GM23338 (cell line): ENCODE measurements at places on chromosomes 3 and 15. TPM values are rescaled to one million over a fixed set of nuclear protein-coding genes. Genes with fewer than 3 reads are reported as not detected.

SAMD7 gene
- not detected in 2 replicates for total RNA-seq

GRCh38 chr3:68904064-68904463 lies 28.3 kb downstream of the TAFA4 start:
- H3K4me3 ChIP-seq, result no peak overlapping the region
- 0 out of 2 replicates have a peak, but pooled peaks cover 5% of the 10 kb centered on the region for H3K4me1 ChIP-seq
- H3K27me3 ChIP-seq, result no peaks in the 10 kb centered on the region
- DNase-seq, result no peak

SEMA3B gene
- total RNA-seq, result 2.4 and 8.0 TPM in 2 replicates

SLC27A2 gene
- total RNA-seq, result 7.5 and 9.4 TPM in 2 replicates

DNA sequence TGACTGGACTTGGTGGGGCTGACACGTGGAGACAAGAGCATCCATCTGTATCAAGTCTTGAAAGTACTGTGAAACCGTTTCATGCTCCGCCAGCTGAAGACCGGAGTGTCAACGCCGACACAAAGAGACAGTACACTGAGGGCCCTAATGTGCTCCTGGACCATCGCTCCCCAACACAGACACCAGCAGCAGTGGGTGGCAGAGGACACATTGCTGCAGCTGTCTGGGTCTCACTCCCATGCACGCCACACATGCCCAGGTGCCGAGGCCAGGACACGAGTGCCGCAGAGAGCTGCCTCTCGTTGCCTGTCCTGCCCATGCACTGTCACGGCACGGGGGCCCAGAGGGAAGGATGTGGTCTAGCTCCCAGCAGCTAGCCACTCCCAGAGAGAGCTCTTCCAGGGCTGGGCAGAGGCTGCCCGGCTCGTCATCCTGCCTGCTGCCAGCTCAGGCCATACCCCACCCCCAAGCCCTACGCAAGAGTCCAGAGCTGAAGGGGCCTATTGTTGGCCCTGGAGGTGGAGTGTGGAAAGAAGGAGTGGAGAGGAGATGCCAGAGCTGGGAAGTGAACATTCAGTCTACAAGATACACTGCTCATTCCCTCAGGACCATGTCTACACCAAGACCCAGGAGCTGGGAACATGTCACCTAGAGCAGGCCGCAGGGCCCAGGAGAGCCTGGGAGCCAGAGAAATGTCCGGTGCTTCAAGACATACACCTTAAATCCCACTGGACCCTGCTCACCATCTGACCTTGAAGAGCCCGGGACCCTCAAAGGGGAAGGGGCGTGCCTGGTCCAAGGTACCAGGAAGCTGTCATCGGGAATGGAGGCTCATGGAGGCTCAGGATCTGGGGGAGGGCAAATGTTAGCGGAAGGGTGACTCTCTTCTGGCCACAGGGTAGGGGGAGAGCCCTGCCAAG lies 7.7 kb downstream of the TNK2 start:
- H3K4me3 ChIP-seq, result no peak overlapping the region
- peaks cover 19% of the 10 kb centered on the region for H3K4me1 ChIP-seq
- H3K27me3 ChIP-seq, result no peaks in the 10 kb centered on the region
- no peak overlapping the region for H3K27ac ChIP-seq
- DNase-seq, result no peak
- no peaks in the 10 kb centered on the region for H3K36me3 ChIP-seq

TRPM1 gene
- not detected in 2 replicates for total RNA-seq

- no peak for DNase-seq
- no peaks in the 10 kb centered on the region for H3K4me1 ChIP-seq
- H3K36me3 ChIP-seq, result no peaks in the 10 kb centered on the region
- H3K27ac ChIP-seq, result no peak overlapping the region
- no peak overlapping the region for H3K4me3 ChIP-seq
- H3K27me3 ChIP-seq, result no peaks in the 10 kb centered on the region
Measured at GRCh38 chr3:108500728-108501127, 9.7 kb downstream of the MYH15 start.

ESYT3 gene
- 7.4 and 8.2 TPM in 2 replicates for total RNA-seq

DNA sequence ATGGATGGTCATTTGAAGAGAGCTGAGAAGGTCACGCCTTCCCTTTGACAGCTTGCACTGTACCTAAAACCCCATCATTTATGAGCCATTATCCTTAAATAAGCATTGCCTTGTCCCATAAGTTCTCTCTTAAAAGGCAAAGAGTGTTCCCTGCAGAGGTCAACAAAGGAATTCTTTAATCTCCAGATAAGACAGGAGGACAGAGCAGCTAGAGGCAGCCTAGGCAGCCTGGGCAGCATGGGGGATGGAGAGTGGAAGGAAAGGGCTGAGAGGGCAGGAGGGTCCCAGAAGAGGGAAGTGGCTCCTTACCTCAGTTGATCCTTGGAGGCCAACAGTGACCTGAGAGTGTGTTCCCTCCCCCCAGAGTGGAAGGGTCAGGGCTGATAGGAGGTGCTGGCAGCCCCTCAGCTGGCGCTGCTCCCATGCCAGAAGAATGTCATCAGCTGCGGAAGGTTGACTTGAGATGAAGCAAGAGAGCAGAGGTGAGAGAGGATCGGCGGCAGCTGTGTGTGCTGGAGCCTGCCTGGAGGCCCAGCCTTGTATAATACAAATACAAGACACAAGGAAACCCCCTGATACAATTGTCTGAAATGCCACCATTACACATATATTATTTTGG lies 12.8 kb downstream of the KBTBD13 start:
- no peak for DNase-seq
- peaks cover 15% of the 10 kb centered on the region for H3K4me1 ChIP-seq
- H3K4me3 ChIP-seq, result no peak overlapping the region
- no peaks in the 10 kb centered on the region for H3K27me3 ChIP-seq

GRCh38 chr15:93932164-93932776 lies 299.1 kb upstream of the MCTP2 start:
- no peak overlapping the region for H3K4me3 ChIP-seq
- no peaks in the 10 kb centered on the region for H3K36me3 ChIP-seq
- H3K4me1 ChIP-seq, result no peaks in the 10 kb centered on the region; the same call in 1 of the 2 replicates
- no peak overlapping the region for H3K27ac ChIP-seq
- DNase-seq, result no peak

DNA sequence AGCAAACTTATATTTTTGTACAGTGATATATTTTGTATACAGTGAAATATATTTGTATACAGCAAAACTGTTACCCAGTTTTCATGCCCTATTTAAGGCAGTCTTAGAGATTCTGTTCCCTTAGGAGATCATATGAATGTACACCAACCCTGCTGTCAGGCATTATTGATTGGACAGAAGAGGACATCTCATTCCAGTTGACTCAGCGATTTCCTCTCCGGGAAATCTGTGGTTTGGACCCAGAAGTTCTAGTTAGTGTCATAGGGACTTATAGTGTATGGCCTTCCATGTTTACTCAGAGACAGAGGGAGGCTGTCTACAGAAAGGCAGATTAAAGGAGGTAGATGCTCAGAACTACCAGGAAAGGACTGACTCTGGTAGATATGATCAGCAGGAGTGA lies 318.8 kb upstream of the KCNMB2 start:
- H3K27me3 ChIP-seq, result no peaks in the 10 kb centered on the region
- H3K36me3 ChIP-seq, result no peaks in the 10 kb centered on the region
- no peak overlapping the region for H3K27ac ChIP-seq
- H3K4me1 ChIP-seq, result peaks cover 4% of the 10 kb centered on the region

PLSCR2 gene
- not detected in 2 replicates for total RNA-seq

DNA sequence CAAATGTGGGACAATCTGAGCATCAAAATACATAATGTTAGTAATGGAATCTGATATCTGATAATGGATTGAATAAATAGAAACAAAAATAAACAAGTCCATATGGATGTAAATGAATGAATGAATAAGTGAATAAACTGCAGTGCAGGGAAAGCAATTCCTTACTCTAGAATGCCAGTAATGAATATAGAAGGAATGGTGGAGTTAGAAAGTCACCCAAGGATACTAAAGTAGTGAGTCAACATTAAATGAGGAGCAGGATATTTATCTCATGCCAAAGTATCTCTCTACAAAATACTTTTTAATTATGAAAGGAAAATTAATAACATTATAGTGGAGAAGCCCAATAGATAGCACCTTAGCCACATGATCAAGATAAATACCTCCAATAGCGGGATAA lies 300.3 kb downstream of the FEZF2 start:
- no peaks in the 10 kb centered on the region for H3K36me3 ChIP-seq
- no peak overlapping the region for H3K4me3 ChIP-seq
- no peak for DNase-seq
- H3K27me3 ChIP-seq, result no peaks in the 10 kb centered on the region
- no peak overlapping the region for H3K27ac ChIP-seq

PCLAF gene
- 48.9 and 52.7 TPM in 2 replicates for total RNA-seq

C3orf85 gene
- not detected in 2 replicates for total RNA-seq

SMCO1 gene
- total RNA-seq, result not detected in 2 replicates
